CD4-positive, CD25-positive, alpha-beta regulatory T cell (primary cell): ENCODE measurements at places on chromosomes 13 and 19.

DNA sequence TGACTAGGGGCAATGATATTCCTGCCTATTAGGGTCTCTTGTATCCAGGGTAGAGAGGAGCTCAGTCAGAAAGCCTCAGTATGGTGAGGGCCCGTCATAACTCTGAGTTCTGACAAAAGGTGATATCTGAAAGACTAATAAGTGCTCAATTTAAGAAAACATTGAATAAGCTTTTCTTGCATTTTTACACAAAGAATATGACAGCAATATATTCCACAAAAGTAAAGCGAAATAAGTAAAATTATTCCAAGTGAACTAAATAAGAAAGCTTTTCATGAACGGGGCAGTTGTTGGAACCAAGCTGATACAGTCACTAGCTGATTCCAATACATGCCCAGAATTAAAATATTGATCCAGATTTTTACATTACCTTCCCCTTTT is 40.5 kb downstream of the CEACAM1 start:
- DNase-seq = no peak

DNA sequence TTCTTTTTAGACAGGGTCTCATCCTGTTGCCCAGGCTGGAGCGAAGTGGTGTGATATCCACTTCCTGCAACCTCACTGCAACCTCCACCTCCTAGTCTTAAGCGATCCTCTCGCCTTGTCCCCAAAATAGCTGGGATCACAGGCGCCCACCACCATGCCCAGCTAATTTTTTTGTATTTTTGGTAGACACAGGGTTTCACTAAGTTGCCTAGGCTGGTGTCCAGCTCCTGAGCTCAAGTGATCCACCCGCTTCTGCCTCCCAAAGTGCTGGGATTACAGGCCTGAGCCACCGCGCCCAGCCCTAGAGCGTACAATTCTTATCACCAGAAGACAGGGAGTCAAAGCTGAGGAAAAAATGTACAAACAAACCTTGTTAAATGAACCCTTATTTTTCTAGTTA is 4.5 kb upstream of the ELOF1 start:
- DNase-seq = no peak

DNA sequence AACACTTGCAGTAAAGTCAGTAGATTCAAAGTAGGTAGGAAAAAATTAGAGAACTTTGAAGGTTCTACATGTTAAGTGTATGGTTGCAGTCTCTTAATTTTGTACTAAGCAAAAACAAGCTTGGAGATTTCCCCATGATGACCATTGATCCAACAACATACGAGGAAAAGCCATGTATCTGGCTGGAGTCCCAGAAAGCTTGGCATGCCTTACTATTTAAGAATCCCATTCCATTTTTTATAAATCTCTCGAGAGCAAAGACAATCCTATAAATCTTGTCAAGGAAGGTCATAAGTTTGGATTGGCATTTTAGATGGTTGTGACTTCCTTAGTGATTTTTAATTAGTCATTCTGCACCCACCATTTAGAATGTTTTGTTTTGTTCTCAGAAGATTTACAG is 495.9 kb downstream of the GPC5 start:
- DNase-seq = no peak

GRCh38 chr13:100019780-100020356 is 38.3 kb downstream of the ZIC2 start:
- DNase-seq = no peak

DNA sequence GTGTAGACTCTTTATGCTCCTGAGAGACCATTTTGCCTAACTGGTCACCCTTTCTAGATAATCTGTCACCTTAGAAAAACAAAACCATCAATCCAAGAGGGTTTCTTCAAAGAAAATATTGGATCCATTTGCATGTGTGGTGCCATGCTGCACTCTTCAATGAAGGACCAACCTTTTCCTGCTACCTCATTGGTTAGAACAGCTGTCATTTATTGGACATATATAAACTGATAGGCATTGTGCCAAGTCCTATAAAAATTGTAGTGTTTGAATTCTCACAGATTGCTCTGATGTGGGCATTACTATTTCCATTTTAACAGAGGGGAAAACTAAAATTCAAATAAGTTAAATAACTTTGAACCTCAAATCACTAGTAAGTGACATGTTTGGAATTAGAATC is 333.2 kb downstream of the MYO16 start:
- DNase-seq = no peak

DNA sequence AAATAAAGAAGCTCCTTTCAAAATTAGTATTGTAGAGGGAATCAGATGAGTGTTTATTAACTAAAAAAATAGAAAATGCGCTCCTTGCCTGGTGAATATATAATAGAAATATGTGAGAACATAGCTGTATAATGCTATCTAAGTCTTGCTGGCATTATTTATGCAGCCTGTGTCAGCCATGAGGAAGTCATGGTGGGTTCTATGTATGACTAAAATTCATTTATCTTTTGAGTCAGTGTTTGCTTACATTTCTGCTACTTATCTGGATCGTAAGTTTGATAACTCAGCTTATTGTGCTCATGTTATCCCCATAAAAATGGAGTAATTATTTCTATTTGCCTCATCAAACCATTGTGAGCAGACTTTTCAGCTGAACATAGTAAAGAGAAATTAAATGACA is 449.3 kb downstream of the OXGR1 start:
- no peak for DNase-seq

DNA sequence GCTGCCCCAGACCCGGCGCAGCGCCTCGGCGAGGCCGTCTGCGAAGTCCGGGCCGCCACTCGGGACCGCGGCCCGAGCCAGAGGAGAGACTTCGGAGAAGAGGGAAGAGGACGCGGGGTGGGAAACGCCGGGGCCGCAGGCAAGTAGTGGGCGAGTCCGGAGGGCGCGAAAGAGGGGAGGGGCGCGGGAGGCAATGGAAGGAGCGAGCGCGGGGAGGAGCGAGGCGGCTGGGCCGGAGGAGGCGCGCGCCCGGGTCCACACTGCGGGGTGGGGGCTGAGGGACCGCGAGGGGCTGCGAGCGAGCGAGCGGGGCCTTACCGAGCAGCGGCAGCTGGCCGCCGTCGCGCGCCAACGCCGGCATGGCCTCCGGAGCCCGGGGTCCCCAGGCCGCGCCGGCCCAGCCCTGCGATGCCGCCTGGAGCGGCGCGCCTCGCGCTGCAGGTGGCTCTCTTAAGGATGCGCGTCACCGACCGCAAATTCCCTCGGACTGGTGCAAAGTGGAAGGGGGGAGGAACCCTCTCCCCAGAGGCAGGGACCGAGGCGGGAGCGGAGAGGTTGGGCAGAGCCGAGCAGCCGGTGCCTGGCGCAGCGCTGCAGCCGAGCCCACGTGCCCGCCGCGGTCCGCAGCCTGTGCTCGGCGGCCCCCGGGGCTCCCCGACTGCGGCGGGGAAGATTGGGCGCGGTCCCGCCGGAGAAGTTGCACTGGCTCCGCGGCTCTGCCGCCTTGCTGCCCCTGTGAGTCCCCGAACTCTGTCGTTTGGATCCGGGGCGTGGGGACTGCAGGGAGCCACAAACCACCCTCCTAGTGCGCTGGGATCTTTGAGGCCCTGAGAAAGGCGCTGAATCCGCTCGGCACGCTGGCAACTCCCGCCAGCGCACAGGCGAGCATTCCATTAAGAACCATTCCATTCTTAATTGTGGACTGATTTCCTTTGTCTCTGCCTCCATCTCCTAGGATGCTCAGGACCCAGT is at the start of gene FLT3:
FLT3 (minus strand) TSS at position 427 of the 972 bp plus-strand sequence; CDS start at position 361, 66 bp downstream.
- DNase-seq = peak; percentile 45

- no peak for DNase-seq
Observed at GRCh38 chr19:30711296-30711695, 339.1 kb downstream of the ZNF536 start.

GRCh38 chr19:10651851-10652250 is 2.3 kb upstream of the ILF3 start:
- DNase-seq = no peak

DNA sequence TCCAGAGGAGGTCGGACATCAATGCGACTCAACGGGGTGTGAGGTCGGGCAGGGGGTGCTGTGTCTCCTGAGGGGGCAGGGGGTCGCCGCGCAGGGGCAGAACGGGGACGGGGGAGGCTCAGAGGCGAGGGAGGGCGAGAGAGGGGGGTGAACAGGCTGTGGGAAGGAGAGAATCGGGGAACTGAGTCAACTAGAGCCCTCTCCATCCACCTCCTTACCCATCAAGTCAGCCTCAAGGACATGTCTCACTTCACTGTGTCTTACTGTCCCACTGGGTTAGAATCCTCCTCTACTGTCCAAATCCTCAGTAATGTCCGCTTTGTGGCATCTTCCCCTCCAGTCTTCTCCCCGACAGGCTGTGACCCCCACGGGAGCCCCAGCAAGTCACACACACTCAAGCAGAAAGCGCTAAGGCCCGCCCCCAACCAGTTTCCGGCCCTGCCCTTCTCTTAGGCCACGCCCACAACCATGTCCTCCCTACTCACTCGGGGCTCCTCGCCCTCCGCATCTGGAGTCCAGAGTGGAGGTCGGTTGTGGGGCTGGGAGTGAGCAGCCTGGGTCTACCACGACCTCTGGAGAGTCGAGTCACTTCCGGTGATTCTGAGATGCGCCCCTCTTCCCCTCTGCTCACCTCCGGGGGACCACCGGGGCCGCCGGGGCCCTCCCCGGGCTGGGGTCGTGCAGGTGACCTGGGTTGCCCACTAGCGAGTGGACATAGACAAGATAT is 9.3 kb downstream of the PLEKHA4 start:
- DNase-seq = peak; percentile 72

- DNase-seq = no peak
Observed at GRCh38 chr13:101205408-101205807, 210.9 kb downstream of the NALCN start.

DNA sequence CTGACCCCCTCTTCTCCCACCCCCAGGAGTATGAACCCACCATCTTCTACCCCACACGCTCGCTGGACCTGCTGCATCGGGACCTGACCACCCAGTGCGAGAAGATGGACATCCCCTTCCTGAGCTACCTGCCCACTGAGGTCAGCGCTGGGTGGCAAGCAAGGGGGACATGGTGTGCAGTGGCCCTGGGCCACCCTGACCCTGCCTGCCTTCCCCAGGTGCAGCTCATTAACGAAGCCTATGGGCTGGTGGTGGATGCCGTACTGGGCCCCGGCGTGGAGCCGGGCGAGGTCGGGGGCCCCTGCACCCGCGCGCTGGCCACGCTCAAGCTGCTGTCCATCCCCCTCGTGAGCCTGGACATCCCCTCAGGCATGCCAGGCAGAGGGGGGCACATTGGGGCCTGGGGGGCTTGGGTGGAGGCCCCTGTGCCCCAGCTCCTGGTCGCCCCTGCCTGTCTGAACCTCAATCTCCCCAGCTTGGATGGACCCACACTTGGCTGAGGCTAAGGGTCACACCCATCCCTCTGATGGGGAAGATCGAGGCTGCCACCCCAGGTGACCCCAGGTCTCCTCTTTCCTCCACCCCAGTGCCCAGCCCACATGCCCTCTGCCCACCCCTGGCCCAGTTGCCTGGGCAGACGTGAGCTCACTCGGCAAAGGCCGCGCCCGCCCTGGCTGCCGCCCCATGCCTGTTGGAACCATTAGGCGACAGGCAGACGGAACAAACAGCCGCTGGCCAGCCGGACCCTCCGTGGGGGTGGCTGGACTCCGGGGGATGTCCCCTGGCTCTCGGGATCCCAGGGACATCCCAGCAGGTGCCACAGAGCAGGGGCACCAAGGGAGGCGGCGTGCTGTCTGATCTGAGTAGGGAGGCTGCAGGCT is 2.5 kb upstream of the CILP2 start:
- DNase-seq = no peak

DNA sequence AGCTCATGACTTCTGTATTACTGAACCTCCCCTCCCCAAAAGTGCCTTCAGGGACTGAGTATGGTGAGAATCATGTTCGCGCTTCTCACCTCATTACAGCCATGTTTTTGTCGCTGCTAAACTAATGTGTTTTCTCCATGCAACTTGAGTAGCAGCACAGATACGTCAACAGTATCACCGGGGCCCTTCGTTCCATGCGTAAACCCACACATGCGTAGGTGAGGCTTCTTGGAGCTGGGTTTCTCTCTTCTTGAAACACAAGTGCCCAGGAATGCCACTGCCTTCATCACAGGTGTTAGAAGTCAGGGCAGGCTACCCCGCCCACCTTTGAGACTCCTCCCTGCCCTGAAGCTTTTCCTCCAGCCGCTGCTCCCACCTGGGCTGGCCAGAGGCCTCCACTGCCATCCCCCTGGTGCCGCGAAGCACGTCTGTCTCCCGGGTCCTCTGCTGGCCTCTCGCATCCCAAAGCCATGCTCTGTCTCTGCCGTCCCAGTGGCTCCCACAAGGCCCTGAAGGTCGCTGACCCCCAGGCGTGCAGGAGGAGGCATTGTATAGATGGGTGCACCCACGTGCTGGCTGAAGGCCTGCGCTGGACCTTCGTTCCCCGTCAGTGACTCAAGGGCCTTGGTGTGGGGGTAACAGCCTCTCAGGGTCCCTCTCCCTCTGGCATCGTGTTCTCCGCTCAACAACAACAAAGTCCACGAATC is 135.3 kb upstream of the MCF2L start:
- DNase-seq = no peak

DNA sequence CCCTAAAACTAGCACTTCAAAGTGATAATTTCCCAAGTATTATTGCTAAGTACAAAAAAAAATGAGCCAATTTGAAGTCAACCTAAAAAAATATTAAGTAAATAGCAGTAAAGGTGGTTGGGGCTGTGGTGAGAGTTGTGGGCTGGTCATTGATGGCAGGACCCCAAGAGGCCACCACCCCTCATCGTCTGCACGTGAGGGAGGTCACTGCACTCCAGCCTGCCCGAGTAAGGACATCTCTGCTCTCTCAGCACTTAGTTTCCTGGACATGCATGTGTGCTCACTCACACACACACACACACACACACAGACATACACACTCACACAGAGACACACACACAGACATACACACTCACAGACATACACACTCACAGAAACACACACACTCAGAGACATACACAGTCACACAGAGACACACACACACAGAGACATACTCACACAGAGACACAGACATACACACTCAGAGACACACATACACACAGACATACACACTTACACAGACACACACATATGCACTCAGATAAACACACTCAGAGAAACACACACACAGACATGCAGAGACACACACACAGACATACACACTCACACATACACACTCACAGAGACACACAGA is 127.2 kb upstream of the SOX1 start:
- no peak for DNase-seq

GRCh38 chr19:47493378-47494210 is 9.6 kb upstream of the KPTN start:
- no peak for DNase-seq

GRCh38 chr19:9941671-9942070 is 5.4 kb upstream of the OLFM2 start:
- no peak for DNase-seq
